ENCODE measurements at places on chromosomes 6 and 20. TPM values are rescaled to one million over a fixed set of nuclear protein-coding genes. Genes with fewer than 3 reads are reported as not detected.

DNA sequence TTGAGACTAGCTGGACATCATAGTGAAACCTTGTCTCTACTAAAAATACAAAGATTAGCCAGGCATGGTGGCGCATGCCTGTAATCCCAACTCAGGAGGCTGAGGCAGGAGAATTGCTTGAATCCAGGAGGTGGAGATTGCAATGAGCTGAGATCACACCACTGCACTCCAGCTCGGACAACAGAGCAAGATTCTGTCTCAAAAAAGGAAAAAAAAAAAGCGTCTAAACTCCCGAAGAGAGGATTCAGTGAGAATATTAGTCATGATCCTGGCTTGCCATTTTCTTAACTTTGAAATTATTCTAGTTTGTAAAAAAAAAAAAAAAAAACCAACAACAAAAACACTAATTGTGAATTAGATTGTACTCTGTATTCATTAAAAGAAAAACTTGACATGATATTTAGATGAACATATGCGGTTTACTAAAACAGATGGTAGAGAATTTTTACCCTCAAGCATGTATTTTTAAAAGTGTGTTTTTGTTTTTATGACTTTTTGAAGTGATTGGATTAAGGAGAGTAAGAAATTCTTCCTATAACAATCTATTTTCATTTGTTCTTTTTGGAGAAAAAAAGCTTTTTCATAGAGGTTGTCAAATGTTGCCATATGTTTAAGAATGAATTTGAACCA lies 80.7 kb downstream of the UST start:
- H3K27ac ChIP-seq = no peak overlapping the region
- H3K4me3 ChIP-seq = no peak overlapping the region
- DNase-seq = no peak
- no peaks in the 10 kb centered on the region for H3K36me3 ChIP-seq
- H3K27me3 ChIP-seq = no peaks in the 10 kb centered on the region
- no peaks in the 10 kb centered on the region for H3K4me1 ChIP-seq

- no peak overlapping the region for H3K27ac ChIP-seq
- H3K4me1 ChIP-seq = no peaks in the 10 kb centered on the region
- H3K27me3 ChIP-seq = no peaks in the 10 kb centered on the region
- no peaks in the 10 kb centered on the region for H3K36me3 ChIP-seq
These were observed 26.1 kb upstream of the KLHL31 start for GRCh38 chr6:53691667-53692133.

DNA sequence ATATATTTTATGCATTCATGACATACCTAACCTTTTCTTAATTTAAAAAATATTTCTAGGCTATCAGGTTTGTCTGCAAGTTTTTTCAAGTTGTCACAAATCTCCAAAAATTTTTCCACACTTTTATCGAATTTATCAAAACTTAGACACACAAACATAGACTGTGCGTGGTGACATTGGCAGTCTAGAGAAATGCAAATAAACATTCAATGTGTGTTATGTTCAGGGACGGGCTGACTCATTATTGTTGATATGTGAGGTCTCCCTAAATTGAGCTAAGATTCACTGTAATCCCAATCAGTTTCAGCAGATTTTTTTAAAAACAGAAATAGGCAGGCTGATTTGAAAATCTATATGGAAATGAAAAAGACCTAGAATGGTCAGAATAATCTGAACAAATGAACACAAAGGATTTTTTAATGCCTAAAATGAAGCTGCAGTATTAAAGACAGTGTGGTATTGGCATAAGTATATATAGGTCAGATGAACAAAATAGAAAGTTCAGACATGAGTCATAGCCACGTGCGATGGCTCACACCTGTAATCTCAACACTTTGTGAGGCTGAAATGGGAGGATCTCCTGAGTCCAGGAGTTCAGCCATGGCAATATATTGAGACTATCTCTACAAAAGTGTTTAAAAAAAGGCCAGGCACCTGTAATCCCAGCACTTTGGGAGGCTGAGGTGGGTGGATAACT lies 19.2 kb downstream of the BLTP3A start:
- no peak overlapping the region for H3K27ac ChIP-seq
- H3K4me3 ChIP-seq = no peak overlapping the region
- H3K4me1 ChIP-seq = no peaks in the 10 kb centered on the region
- no peaks in the 10 kb centered on the region for H3K36me3 ChIP-seq

The CPNE1 gene
- 140 TPM for total RNA-seq

DNA sequence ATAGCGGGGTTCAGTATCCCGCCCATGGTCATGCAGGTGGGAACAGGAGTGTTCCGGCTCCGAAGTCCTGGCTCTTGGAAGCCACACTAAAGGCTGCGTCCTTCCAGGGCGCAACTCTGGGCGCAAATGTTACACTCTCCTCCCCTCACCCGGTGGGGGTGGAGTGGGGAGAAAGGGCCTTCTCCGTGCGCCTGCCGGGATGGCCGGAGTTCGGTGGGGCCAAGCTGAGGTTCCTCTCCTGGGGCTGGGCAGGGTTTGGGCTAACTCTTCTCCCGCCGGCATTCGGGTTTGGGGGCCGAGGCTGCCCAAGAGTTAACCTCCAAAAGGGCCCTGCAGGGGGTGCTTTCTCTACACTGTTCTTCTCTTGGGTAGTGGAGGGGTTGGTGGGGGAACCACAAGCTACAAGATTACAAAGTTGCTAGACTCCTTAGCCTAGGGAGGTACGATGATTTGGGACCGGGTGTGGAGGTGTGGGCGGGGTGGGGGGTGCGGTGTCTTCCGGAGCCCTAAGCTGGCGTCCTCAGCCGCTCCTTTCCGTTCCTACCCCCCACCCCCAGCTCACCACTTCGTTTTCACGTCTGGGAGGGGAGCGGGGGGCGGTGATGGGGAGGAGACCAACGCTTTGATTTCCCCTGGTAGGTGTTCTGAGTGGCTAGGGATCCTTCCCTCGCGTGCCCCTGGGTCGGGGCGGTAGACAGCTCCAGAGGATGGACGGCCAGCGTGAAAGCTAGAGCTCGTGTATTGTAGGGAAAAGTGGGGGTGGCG lies 12.3 kb downstream of the NRN1 start:
- no peak overlapping the region for H3K4me3 ChIP-seq
- H3K27ac ChIP-seq = no peak overlapping the region
- peaks cover 35% of the 10 kb centered on the region for H3K4me1 ChIP-seq
- no peaks in the 10 kb centered on the region for H3K27me3 ChIP-seq

DNA sequence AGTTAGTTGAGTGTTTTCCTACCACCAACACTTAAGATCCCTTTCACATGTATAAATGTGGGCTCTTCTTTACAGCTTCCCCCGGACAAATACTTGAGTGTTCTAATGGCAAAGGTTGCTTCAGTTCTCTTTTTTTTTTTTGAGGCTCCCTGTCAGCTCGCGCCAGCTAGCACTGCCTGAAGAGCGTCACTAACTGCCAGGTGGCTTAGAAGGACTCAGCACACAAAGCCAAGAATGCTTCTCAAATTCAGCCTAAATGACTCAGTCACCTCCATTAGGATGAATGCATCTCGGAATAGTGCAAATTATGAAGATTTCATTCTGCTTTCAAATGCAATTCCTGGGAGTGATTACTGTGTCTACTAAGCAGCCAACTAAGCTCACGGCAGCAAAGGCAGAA lies 150.7 kb upstream of the BTBD3 start:
- H3K4me3 ChIP-seq = no peak overlapping the region
- DNase-seq = no peak
- H3K4me1 ChIP-seq = no peaks in the 10 kb centered on the region
- no peak overlapping the region for H3K27ac ChIP-seq
- H3K27me3 ChIP-seq = no peaks in the 10 kb centered on the region

The BPIFB2 gene
- not detected for total RNA-seq

The PNRC1 gene
- 97.3 TPM for total RNA-seq

GRCh38 chr6:282867-283416 lies 9.3 kb upstream of the DUSP22 start:
- no peaks in the 10 kb centered on the region for H3K27me3 ChIP-seq
- no peak overlapping the region for H3K27ac ChIP-seq
- no peaks in the 10 kb centered on the region for H3K4me1 ChIP-seq

The SNX3 gene
- 99.9 TPM for total RNA-seq

DNA sequence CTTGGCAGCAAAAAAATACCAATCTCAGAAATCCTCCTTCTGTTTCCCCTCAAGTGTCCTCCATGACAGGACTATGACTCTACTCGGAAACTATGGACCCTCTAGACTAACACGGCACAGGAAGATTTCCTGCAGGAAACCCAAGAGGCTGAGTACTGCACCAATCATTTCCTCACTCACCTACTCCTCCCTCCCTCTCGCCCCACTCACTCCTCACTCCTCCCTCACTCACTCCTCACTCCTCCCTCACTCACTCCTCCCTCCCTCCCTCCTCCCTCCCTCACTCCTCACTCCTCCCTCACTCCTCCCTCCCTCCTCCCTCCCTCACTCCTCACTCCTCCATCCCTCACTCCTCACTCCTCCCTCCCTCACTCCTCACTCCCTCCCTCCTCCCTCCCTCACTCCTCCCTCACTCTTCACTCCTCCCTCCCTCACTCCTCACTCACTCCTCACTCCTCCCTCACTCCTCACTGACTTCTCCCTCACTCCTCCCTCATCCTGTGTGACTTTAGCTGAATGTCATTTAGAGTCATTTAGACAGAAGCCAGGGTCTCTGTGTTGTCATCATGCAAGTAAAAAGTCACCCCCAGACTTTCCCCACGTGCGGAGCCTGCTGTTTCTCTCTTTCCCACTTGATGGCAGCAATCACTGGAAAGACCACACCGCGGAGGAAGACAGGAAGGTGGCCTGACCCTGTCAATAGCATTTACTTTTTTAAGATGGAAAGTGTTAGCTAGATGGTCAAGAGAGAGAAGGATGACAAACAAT lies 226.8 kb upstream of the PDE10A start:
- H3K27me3 ChIP-seq = no peaks in the 10 kb centered on the region
- H3K36me3 ChIP-seq = no peaks in the 10 kb centered on the region
- H3K27ac ChIP-seq = no peak overlapping the region
- no peaks in the 10 kb centered on the region for H3K4me1 ChIP-seq
- no peak for DNase-seq
- no peak overlapping the region for H3K4me3 ChIP-seq

DNA sequence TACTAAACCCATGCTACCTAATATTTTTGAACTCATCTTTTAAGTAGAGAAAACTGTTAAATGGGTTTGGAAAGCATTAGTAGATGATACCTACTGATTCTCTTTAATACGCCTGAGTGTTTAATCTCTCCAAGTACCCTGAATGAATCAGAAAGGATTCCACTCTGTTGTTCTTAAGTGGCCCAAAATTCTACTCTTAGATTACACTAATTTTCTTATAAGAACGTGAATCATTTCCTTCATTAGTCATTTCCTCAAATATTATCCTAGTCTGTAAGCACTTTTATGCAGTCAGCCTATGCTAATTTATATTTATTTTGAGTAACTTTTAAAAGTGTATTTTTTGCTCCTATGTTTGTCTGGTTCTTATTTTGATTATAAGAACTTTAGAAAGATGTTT lies 380.0 kb downstream of the BTBD9 start:
- H3K27me3 ChIP-seq = no peaks in the 10 kb centered on the region
- H3K27ac ChIP-seq = no peak overlapping the region
- DNase-seq = no peak
- H3K36me3 ChIP-seq = no peaks in the 10 kb centered on the region

GRCh38 chr6:53033764-53034163 lies 31.4 kb upstream of the FBXO9 start:
- H3K36me3 ChIP-seq = peaks cover 68% of the 10 kb centered on the region
- no peaks in the 10 kb centered on the region for H3K4me1 ChIP-seq
- no peak for DNase-seq

The HLA-F gene
- total RNA-seq = 359 TPM

The PRL gene
- total RNA-seq = not detected

- no peaks in the 10 kb centered on the region for H3K4me1 ChIP-seq
- H3K36me3 ChIP-seq = no peaks in the 10 kb centered on the region
- no peaks in the 10 kb centered on the region for H3K27me3 ChIP-seq
- no peak overlapping the region for H3K4me3 ChIP-seq
- no peak overlapping the region for H3K27ac ChIP-seq
These were observed 21.4 kb upstream of the PREP start for GRCh38 chr6:105424175-105424783.

DNA sequence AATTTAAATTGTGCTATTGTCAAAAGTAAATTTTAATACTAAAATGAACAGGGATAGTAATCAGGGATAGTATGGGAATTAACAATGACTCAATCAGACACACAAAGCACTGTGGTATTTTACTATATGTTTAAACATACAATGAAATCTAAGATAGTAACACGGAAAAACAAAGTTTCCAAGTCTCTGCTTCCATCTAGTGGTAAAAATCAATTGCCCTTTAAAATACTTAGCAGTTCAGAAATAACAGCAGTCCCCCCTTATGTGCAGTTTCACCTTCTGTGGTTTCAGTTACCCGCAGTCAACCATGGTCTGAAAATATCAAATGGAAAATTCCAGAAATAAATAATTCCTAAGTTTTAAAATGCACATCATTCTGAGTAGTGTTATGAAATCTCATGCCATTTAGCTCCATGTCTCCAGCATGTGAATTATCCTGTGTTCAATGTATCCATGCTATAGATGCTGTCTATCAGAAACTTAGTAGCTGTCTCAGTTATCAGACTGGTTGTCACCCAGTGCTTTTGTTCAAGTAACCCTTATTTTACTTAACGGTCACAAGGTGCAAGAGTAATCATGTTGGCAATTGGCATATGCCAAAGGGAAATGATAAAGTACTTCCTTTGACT lies 58.5 kb downstream of the AHI1 start:
- no peak for DNase-seq
- no peaks in the 10 kb centered on the region for H3K36me3 ChIP-seq
- no peak overlapping the region for H3K27ac ChIP-seq
- no peak overlapping the region for H3K4me3 ChIP-seq
- no peaks in the 10 kb centered on the region for H3K4me1 ChIP-seq

The CCNC gene
- 45.5 TPM for total RNA-seq

The TBXT gene
- total RNA-seq = not detected

GRCh38 chr6:22513667-22514066 lies 55.7 kb upstream of the HDGFL1 start:
- no peak for DNase-seq
- no peaks in the 10 kb centered on the region for H3K36me3 ChIP-seq
- no peak overlapping the region for H3K27ac ChIP-seq
- no peak overlapping the region for H3K4me3 ChIP-seq

DNA sequence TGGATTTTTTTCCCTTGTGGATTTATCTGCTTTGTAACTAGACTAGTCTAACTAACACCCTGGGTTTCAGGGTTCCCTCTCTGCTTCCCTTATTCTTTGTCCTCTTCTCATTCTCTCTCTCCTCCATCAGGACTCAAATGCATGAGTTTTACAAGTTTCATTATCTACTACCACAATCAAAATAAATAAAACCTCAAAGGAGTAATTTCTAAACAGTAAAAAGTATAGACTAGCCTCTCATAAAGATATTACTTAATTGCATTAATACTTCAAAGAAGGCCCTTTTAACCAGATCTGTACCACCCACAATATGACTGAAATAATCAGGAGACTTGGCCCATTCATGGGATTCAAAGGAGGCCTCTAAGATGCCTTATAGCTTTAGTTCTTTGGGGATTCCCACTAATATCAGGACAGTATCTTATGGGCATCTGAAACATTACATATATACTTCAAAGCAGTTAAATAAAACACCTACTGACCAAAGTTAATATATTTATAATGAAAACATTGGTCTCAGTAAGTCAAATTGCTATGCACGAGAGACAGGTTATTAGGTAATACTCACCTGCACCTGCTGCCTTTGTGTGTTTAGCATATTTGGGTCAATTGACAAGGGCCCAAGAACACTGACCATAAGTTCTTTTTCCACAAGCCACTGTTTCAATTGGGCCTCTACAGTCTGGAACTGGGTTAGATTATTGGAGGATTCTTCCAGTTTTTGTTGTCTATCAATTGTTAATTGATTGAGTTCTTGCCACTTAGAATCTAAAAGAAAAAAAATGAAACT lies 85.7 kb downstream of the DST start:
- DNase-seq = no peak
- H3K4me1 ChIP-seq = no peaks in the 10 kb centered on the region
- H3K36me3 ChIP-seq = no peaks in the 10 kb centered on the region

All from Peyer's patch (tissue), 4 donors.